Activated T-cell treated with anti-CD3 and anti-CD28 coated beads, Interleukin-2, amount 50 U/mL, for 48 hours (primary cell): ENCODE measurements at places on chromosomes 1 and 21.
A peak's percentile ranks its signal among the peaks of the same experiment; 100 is the strongest.

GRCh38 chr1:183233113-183233512, 47.0 kb downstream of the LAMC2 start:
- DNase-seq = no peak

GRCh38 chr1:42937836-42938644, 20.6 kb downstream of the SLC2A1 start:
- DNase-seq = peak; percentile 33

- no peak for DNase-seq
These were observed 2.2 kb upstream of the SPRR4 start for GRCh38 chr1:152968248-152968647.

GRCh38 chr1:47456250-47456649, 18.4 kb downstream of the FOXD2 start:
- no peak for DNase-seq

- DNase-seq = peak; percentile 23
These were observed 174.9 kb downstream of the PIGK start for GRCh38 chr1:77044133-77044849.

DNA sequence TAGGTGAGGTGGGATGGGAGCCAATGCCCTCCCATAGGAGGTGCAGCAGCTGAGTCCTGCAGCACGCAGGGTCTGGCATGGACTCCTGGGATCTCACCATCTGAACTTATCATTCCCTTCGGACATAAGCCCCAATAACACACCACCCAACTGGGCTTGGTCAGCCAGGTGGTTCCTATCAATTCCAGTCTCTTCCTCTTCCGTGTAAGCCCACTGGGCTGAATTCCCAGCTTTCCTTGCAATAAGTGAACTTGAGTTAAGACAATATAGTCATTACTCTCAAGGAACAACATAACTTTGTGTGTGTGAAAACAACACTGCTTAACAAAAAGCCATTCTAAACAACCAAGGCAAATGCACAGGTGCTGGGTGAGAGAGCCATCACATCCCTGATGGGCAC, 86.6 kb upstream of the EDN2 start:
- DNase-seq = no peak

GRCh38 chr1:52795464-52795863, 47.1 kb upstream of the ZYG11A start:
- DNase-seq = no peak

DNA sequence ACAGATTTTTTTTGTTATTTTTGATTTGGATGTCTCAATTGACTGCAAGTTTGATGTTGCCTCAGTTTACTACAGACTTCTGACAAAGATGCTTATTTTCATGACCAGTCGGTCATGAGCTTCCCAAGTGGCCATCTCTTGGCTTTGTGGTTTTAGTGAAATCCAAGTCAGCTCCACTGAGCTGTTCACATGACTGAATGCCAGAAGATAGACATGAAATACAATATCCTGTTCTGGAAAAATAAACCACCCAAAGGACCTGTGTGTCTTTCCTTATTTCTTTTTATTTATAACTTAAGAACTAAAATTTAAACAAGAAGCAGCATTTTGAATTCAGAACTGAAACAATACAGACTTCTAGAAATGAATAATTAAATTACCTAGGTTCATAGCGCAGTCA, 89.3 kb downstream of the HMCN1 start:
- DNase-seq = no peak

- DNase-seq = no peak
These were observed 89.8 kb downstream of the KIF14 start for GRCh38 chr1:200530623-200531261.
